Left forelimb (tissue), 1 donor: ENCODE measurements at places on chromosomes 5 and 9.
A peak's percentile ranks its signal among the peaks of the same experiment; 100 is the strongest.

DNA sequence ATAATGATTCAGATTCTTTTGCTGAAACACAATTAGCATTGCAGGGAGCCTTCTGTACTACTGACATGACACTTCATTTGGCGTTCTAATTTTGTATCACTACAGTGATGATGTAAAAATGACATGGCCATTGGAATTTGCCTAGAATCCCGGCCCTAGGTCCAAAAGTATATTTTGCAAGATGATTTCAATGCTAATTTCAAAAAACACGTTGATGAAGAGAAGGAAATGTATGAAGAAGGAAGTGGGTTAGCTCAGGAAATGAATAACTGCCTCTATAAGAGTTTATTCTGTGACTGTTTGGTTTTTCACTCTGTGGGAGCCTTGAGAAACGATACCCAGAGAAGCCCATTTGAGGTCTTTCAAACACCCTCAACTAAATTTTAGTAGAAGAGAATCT lies 59.3 kb downstream of the OSTF1 start:
- no peak for DNase-seq

DNA sequence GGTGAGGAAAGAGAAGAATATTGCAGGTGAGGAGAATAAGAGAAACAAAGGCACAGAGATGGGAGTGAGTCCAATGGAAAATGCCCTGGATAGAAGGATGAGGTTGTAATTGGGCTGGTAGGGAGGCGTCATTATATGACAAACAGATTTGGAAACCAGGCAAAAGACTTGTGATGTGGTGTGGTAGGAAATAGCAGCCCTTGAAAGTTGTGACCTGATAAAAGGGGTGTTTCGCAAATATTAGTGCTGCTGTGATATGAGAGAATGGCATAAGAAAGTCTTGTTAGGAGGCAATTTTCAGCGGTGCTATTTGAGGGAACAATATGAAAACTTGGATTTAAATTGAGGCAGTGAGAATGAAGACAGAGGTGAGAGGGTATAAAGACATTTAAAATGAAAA lies 217.5 kb upstream of the ACTBL2 start:
- no peak for DNase-seq

- no peak for DNase-seq
Observed at GRCh38 chr9:86009133-86009532, 68.2 kb downstream of the NAA35 start.

GRCh38 chr5:99775189-99775588 lies 760.0 kb upstream of the FAM174A start:
- no peak for DNase-seq

GRCh38 chr9:76595645-76596044 lies 136.7 kb downstream of the GCNT1 start:
- DNase-seq = no peak

DNA sequence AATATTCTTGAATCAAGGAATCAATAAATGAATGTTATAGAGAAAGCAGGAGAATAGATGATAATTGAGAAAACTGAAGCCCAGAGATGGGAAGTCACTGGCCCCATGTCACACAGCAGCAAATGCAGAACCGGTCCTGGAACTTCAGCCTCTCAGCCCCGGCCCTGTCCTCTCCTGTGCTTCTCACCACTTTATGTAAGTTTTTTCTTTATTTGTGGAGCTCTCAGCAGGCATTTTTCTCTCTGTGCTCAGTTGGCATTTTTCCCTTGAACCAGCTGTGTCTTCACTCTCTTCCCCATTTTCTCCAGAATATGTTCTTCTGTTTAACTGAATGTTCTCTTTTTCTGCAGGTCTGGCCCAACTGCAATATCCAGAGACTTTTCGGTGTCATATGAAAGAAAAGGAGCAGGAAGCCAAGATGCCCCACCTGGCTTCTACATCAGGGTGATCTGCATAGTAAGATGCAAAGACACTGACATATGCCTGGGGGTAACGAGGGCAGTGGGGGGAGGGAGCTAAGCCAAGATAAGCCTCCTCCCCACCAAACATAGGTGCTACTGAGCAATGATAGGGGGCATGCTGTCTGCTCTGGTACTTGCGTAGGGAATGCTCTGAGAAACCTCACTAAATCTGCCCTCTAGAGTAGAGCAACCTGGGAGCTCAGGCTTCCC lies 12.8 kb upstream of the LCP2 start:
- DNase-seq = no peak

DNA sequence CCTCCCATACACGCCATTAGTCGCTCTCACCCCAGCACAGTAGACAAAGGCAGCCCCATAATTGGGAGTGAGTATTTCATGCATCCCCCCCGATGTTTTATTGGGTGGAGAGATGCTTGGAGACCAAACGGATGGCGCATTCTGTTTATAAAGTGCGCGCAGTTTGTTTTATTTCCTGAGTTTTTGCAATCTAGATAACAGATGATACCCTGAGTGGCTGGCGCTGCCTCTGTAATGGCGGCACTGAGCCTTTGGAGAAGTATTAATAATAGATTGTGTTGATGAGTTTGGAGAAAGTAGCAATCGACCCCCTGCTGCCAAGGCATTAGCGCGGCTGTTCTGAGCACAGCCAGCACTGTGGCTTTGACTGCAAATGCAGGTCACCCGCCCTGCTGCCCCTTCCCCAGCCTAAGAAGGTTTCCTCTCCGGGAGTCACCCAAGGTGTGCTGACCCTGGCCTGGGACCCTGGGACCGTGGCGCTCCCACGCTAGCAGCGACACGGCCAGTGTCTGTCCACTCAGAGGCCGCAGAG lies 74.3 kb downstream of the LMX1B start:
- DNase-seq = no peak

- DNase-seq = no peak
Observed at GRCh38 chr9:87062746-87063145, 115.4 kb upstream of the GAS1 start.

DNA sequence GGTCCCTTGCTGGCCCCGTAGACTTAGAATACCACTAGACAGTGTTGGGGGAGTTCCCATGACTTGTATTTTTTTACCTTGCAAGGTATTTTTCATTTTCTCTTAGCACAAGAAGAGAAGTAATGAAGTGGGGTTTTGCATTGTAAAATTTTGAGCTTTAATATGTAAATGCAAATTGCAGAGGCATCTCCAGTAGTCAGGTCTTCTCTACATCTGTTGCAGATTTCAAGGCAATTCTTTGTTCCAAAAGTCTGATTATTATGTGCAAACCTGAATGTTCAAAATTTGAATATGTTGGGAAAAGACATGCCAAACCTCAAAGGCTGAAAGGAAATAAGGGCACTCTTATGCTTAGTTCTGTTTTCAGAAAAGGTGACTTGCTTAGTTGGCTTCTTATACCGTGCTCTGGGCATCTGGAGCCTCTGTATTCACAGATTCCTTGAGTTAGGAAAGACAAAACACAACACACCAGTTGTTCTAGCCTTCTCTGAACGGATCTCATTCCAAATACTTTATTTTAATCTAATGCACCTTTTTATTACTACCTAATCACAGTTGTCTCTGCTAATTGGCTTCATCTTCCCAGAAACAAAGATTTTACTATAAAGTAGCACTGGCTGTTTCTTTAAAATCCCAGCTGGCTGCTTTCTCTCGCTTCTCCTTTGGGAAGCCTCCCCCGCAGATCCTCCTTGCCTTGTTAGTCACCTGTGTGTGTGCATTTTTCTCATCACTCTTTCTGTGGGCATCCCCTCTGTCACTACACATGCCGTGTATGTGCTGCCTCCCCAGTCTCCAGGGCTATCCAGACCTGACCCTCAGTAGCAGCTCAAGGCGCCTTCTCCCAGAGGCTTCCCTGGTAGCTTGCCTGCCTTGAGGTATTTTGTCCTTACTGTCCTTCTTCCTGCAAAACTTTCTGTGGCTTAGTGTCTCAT lies 138.2 kb downstream of the TLE4 start:
- no peak for DNase-seq

DNA sequence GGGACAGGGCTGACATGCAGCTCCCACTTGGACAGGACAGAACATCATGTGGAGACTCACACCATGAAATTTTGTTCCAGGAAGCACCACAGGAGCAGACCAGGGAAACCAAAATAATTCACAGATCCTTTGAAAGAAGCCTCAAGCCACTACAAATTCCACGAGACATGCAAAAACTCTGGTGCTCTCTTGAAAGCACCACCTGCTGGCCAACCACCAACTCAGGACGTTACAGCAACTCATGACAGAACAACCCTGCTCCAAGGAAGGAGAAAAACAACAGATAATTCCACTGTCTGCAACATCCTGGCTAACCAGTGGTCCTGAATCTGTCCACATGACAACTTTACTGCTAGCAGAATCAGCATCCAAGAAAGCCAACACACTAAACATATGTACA lies 516.0 kb downstream of the SPATA31D1 start:
- DNase-seq = no peak

DNA sequence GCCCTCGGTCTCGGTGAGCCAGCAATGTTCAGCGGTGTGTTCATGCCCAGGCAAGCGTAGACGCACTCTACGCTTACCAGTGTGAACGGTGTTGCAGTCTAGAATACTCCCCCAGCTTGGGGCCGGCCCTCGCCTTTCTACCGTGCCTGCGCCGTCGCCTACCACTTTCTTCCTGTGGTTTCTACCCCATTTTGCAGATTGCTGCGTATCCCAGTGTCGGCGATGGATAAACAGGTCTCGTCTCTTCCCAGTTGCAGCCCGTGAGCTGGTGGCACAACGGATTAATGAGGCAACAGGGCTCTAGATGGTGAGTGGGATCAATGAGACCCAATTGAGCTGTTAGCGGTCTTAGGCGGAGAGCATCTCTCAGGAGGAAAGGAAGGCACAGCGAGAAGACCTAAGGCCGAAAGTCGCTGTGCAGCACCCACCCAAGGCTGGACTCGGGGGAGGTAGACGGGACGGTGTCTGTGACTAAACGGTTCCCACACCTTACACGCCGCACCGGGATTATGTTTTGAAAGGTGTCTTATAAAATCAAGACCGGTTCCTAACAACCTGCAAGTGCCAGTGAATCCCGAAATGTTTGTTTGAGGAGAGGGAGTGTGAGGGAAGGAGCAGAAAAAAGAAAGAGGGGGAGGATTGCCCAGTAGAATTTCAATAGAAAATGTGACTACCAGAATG lies 5.8 kb downstream of the OTP start:
- DNase-seq = no peak

DNA sequence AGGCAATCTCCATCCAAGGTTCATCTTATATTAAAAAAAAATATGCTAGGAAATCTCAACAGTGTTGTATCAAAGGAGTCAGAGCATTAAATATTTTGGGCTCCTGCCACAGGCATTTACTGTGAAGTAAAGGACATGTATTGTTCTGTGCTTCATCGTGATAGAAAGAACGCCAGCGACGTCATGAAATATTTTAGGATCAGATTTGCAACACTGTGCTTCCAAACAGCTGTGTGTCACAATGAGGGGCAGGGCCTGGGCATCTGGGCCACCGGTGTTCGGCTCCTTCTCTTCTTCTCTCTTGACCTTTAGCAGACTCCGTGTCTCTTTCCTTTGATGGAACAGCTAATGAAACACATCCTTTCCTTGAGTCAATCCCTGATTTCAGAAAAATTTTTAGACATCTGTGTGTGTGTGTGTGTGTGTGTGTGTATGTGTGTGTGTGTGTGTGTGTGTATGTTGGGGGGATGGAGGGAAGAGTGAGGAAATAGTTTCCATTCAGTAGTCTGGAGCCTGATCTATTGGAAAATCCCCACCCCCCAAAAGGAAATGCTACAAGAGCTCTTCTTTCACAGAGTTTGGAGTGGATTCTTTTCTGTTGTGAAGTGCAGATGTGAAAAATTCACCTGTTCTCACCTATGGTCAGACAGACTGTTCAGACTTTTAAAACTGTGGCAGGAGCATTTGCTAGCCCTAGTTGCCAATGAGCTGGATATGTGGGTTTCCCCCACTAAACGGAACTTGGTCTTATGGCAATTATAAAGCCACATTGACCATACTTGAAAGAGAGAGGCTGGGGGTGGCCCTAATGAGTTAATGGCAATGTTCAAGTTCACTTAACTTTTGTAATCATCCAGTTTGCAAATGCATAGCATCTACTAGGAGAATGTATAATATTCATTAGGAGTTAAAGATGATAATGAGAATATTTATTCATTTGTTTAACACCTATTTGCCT lies 18.1 kb upstream of the TNC start:
- peak; percentile 71 for DNase-seq

DNA sequence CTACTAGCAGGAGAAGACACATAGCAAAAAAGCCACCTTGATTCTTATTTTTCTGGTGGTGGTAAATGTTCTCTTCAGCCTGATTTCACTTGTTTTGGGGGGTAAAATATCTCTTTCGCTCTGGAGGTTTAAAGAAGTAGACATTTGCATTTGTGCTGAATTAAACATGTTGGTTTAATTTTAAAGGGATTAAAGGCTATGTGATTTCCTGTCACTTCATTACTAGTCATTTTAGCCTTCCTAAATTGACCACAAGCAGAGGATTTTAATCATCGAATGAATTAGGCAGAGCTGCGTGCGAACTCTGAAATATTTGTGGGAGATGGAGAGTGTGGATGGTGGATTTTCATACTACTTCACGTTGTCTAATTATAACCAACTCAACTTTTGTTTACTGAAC lies 4.8 kb downstream of the RASGRF2 start:
- no peak for DNase-seq

GRCh38 chr9:34070606-34071324 lies 22.1 kb upstream of the UBAP2 start:
- no peak for DNase-seq

DNA sequence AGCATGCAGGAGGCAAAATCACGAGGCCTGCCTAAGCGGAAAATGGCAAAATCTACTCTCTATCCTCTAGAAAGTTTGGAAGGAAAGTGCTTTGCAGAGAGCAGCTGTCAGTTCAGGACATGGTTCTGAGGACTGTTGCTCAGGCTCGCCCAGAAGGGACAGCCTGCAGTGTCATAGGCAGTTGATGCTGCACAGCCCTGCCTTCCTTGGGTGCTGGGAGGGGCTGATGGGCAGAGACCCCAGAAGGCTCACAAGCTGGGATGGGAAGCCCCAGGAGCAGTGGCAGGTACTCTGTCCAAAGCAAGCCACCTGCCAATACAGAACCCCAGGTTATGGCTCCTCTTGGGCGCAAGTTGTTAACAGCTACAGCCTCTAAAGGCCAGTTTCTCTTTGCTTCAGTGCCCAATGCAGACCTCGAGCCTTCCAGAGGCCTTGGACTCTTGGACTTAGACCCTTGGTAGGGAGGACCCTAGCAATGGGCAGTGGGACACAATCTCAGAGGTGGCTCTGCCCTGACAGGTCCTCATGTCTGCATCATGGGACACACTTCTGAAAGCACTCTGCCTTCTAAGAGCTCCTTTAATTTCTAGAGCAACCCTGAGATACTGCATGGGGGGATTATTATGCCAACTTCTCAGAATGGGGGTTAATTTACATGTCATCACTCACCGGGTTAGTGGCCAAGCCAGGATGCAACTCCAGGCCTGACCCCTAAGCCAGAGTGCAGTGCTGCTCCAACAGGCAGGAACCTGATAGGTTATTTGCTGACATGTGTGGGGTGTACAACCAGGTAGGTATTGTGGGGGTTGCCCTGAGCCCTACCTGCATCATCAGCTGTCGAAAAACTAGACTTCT lies 57.1 kb downstream of the MACROH2A1 start:
- DNase-seq = no peak

GRCh38 chr5:90144625-90145327 lies 264.8 kb downstream of the CETN3 start:
- no peak for DNase-seq

DNA sequence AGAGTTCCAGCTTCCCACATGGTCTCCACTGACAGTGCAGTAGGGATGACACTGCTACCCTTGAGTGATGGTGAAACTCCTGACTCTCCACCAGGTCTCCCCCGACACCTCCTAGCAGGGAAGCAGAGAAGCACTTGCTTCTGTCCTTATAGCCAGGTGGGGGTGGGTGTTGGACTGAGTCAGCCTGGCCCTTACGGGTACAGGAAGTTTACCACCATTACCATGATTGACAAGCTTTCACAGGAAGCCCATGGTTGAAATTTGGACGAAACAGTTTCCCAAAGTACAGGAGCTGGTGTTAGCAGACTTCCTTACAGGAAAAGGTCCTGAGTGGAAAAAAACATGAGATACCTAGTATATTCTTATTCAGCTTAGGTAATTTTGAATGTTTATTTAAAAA lies 3.1 kb upstream of the FBXL7 start:
- no peak for DNase-seq
